AG08396 (cell line): ENCODE measurements at places on chromosomes 13 and 19.

DNA sequence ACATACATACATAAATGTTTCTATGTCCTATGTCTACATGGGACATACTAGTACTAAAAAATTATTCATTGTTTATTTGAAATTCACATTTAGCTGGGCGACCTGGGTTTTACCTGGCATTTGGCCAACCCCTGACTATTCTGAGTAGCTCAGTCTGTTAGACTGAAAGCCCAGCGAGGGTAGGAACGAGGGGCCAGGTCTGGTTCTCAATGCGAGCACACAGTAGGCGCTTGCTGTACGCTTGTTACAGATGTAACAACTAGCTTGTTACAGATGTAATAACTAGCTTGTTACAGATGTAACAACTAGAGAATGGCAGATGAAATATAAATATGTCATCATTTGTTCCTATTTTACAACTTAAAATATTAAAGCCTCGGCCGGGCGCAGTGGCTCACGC is 920 bp upstream of the ANO8 start:
- DNase-seq: no peak

- peak; percentile 24 for DNase-seq
Observed at GRCh38 chr19:6551607-6552450, 21.0 kb downstream of the TNFSF9 start.

DNA sequence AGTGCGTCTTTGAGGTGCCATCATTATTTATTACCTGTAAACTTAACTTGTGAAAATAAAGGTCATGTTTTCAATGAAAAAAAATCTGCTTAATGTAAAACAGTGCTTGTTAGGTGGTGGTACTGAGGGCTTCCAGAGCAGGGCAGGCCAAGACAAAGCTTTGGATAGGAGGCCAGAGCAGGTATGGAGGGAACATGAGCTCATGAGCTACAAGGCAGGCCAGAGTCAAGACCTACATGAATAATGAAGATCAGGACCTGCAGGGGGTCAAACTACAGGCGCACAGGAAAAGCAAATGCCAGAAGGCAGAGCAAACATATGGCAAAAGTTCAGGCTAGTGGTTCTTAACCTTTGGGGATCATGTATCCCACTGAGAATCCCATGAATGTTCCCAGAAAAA is 343.5 kb downstream of the GPC5 start:
- DNase-seq: no peak

DNA sequence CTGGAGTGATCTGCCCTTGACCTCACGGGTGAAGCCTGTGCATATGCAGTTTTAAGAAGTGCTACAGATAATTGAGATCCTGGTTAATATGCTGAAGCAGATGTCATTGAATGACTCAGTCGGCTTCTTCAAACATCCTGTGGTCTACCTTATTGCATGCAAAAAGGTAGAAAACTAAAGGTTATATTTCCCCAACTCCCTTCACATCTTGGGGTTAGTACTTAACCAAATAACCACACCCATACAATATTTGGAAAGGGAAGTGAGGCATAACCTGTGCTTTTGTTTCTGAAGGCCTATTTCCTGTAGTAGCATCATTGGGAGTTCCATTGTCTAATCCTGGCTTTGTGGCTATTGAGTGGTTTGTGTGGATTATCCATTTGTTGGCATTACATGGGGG is 58.3 kb downstream of the RAP2A start:
- DNase-seq: no peak

DNA sequence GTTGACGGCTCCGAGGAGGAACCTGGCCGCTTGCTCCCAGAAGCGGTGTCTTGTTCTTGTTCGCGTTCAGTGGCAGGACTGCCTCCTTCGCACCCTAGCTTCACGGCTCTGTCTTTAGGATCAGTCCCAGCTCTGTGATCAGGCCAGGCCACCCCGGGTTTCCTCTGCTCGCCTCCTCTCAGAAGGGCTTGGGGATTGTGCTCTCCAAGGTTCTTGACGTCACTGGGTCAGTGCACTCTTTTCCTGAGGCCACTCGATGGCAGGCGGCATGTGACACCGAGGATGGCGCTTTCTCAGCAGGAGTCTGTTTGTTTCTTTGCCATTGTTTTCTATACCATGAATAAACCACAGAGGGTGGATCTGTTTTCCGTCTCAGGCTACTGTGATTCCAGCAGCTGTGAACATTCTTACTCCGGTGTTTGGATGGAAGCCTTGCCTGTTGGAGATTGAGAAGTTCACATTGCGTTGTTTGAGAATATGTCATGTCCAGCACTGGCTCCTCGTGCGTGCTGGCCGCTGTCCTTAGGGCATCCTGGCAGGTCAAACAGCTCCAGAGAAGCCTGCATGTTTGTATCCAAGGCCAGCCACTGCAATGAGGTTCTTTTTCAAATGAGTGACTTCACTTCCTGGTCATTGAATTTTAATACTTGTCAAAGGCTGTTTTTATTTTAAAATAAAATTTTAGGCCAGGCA is 44.5 kb downstream of the SLC7A9 start:
- DNase-seq: no peak

- DNase-seq: no peak
Observed at GRCh38 chr13:113342820-113343691, 20.9 kb downstream of the GRTP1 start.

DNA sequence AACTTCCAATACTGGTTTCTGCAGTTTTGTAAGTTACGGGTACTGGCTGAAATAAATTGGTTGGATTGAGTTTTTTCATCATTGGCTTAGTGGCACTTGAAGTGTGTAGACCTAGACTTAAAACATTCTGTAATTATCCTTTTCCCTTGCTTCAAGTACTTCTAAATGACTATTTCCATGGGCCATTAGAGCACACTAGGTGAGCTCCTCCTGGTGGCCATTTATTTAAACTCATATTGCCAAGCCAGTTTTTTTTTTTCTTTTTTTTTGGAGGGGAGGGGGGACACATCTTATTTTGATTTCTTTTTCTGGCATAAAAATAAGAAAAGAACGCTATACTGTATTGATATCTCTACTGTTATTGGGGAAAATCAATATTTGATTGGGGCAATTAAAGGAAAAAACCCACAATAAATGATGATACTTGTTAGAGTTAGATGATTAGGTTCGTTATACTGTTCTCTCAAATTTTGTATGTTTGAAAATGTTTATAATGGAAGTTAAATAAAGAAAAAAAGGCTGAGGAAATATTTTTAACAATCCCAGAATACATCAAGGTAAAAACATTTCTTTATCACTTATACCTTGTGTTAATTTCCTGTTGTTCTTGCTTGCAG is 82.9 kb downstream of the PDS5B start:
- peak; percentile 12 for DNase-seq

- no peak for DNase-seq
Observed at GRCh38 chr19:50268041-50268440, 61.1 kb downstream of the KCNC3 start.

GRCh38 chr13:43472980-43473379 is 313.8 kb downstream of the ENOX1 start:
- DNase-seq: no peak
